ENCODE measurements at places on chromosomes 5 and 9.

DNA sequence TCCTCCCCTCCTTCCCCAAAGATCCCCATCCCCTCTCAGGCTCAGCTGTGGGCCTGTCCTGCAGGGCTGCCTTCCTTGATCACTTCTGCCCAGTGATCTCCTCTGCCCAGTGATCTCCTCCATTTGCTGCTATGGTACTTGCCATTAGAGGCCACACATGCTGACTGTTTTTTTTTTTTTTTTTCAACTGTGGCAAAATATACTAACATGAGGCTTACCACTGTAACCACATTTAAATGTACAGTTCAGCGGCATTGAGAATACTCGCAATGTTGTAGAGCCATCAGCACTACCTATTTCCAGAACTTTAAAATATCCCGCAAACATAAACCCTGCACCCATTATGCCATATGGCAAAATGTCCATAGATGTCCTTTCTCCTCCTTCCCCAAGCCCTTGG is 61.7 kb upstream of the EPB41L4B start:
- DNase-seq, result no peak

GRCh38 chr9:27990524-27990923 is 417.2 kb upstream of the C9orf72 start:
- no peak for DNase-seq

DNA sequence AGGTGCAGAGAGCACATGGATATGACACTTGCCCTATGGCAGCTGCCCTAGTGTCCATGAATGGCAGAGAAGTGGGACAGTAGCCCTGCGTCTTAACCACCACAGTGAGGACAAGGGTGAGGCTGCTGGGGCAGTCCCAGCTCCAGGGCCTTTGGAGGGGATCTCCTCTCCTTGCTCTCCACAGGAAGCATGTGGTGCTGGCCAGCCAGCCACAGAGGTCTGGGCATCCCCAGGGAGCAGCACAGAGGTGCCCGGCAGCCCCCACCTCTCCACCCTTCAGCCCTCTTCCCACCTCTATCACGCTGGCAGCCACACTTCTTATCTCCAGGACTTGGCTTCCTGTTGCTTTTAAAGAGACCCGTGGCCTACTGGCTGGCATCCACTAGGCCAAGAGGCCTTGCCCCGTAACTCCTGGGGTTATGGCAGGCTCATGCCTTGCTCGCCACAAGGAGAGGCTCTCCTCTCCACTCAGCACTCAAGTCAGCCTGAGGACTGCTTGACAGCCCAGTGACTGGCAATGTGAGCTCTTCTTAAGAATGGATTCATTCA is 21.9 kb downstream of the CSF2 start:
- DNase-seq, result no peak

DNA sequence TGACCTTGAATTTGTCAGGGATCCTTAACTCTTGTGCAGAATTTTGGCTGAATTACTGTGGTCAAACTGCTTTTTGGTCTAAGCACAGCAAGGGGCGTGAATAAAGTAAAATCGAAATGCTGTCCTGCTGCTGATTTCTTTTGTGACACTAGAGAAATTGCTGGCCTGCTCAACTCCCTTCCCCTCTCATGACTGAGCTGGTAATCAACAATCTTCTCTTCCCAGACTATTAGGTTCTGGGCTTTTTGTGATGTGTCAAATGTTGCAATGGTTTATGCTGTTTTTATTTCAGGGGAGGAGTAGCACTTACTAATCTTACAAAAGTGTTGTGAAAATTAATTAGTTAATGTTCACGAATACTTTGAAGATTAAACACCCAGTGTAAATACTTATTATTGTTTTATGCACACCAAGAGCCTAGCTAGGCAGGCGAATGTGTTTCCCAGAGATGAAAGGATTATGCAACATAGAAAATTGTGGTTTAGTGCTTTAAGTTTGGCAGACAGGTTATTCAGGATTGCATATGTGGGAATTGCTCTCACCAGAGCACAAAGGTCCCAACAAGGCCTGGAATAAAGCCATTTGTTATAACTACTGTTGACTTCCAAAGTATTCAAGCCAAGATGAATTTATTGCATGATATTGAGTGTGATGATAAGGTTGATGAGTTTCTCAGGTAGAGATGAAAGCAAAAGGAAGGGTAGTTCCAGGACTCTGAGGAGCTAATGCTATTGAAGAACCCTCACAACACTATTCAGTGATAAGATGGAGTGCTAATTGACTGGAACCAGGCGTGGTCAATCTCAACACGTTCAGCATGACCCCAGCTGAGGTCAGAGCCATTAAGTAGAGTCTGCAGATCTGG is 280.7 kb upstream of the ZNF608 start:
- no peak for DNase-seq

DNA sequence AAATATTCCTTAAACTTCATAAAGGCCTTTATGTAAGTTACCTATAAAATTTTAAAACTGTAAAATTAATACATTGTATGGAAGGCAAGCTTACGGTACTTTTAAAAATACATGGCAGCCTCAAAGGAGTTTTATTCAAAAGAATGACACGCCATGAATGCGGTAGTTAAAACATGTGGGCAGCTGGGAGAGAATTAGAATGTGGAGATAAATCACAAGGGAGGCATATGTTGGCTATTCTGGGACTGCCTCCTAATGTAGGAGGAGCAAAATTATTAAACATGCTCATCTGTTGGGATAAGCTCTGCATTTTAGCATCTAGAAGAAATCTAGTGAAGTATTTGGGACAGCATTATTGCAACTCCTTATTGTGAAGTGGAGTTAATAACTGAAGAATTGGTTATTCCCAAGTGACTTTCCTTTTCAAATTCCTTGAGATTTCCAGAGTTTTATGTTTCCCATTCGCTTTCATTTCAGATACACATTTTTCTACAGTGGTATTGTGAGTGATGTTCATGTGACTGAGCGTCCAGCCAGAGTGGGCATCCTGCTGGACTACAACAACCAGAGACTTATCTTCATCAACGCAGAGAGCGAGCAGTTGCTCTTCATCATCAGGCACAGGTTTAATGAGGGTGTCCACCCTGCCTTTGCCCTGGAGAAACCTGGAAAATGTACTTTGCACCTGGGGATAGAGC is 109.4 kb downstream of the CMYA5 start:
- no peak for DNase-seq

GRCh38 chr5:175652741-175653663 is 4.9 kb upstream of the HRH2 start:
- peak; percentile 70 for DNase-seq

DNA sequence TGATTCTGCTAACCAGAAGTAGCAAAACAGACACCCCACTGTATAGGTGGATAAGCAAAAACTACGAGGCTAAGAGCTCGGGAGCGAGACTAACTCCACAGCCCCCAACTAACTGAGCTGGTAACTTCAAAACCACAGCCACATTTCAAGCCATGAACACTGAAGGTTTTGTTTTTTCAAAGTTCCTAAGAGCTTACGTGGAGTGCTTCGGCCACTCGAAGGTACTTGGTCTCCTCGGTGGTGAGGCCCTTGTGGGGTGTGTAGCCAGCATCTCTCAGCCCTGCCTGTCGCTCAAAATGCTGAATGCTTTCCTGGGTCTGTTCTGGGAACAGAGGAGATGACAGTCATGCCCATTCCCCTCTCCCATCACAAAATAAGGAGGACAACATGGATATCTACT is 11.1 kb downstream of the KIAA1191 start:
- DNase-seq, result no peak

DNA sequence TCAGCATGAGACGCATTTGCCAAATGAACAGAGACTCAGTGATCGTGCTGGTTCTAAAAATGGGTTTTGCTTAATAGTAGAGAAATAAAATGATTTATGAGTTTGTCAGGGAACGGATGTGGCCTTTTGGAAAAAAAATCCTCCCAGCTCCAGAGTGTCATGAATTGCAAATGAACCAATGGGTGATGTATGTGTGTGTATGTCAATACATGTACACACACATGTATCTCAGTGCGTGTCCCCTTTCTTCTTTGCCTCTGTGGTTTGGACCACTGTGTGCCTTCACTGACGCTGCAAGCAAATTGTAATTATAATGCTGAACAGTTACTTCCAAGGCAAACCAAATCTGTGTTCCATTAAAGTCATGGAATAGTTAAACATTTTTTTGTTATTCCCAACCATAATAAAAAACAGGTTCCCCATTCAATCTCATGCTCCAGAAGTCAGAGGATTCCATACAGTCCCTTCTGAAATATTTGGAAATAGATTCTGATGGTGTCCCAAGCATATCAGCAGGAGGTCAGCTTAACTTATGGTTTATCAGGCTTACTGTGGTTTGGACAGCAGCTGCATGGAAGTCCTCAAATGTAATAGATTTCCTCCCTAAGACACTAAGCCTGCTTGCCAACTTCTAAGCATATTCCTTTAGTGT is 630.5 kb downstream of the ACTL7B start:
- DNase-seq, result no peak

DNA sequence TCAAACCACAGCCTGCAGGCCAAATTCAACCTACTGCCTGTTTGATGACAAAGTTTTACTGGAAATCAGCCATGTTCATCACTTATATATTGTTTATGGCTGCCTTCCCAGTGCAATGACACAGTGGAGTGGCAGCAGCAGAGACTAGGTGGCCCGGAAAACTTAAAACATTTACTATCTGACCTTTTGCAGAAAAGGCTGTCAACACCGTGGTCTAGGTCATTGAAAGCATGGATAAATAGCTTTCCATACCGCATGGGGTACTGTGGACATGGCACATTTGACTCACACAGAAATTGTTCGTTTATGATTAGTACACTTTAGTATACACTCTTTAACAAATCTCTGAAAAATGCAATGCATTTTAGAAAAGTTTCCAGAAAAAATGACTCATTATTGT is 298.3 kb upstream of the EFNA5 start:
- DNase-seq, result no peak

DNA sequence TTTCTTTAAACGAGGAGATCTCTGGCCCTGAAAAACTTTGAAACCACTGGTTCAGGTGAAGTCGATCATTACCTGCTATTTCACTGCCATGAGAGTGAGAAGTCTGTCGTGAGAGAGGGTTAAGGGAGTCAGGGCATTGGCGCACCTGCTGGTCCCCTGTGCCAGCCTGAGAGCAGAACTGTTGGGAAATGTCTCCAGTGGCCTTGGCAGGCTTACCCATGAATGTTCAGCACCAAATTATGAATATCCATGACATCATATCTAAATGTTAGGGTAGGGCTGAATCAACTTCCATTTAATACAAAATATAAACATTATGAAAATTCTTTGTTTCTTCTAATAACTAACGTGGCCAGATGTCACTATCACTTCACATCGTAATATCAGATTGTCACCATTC is 379.3 kb downstream of the KDM4C start:
- no peak for DNase-seq

- DNase-seq, result no peak
Observed at GRCh38 chr5:140555747-140556312, 1.4 kb downstream of the SRA1 start.

GRCh38 chr9:14258156-14258555 is 55.8 kb downstream of the NFIB start:
- DNase-seq, result no peak

DNA sequence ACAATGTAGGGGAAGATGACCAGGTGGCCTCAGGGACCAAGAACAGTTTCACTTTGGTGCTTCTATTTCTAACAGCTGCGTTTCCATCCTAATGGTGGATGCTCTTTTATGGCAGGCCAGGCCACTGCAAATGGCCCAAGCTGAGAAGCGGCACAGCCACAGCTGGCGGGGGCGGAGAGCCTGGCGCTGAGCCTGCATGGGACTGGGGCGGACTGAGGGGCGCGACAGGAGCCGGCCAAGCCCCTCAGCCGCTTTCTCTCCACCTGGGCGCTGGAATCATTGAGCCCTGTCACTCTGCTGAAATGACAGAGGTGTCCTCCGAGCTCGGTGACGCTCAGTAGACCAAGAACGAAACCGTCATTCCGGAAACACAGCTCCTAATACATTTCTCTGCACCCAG is 317.3 kb upstream of the PDE4D start:
- DNase-seq, result no peak

GRCh38 chr9:135533113-135533512 is 11.9 kb downstream of the LCN1 start:
- DNase-seq, result no peak

- DNase-seq, result no peak
Observed at GRCh38 chr9:89562186-89562814, 42.5 kb upstream of the GADD45G start.

DNA sequence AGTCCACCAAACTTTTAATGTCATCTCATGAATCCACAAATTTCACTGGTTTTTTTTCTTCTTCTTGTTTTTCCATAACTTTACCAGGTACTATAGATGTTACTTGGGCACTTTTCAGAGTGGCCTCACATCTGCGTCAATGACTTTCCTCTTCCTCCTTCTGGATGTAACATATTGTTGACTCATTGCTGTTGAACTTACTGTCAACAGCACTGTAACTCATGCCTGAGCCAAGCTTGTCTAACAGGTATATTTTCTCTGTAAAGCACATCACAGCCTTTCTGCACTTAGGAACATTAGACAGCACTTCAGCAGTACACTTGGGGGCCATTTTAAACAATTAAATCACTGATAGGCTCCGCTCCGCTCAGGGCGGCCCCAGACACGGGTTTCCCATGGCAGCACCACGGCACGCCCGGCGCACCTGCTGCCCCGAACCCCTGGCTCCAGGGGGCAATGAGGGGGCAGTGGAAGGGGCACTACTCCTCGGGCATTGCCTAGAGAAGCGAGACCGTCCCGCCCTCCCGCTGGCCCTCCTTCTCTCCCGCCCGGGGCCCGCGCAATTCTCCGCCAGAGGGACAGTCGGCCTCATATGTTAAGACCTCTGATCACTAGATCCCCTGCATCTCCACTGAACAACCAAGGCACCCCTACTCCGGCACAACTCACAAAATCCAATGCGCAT is 41.9 kb upstream of the SPATA31C2 start:
- DNase-seq, result no peak

GRCh38 chr9:12849486-12850003 is 74.7 kb downstream of the LURAP1L start:
- no peak for DNase-seq

- no peak for DNase-seq
Observed at GRCh38 chr5:135373736-135374515, 25.1 kb downstream of the MACROH2A1 start.

- DNase-seq, result no peak
Observed at GRCh38 chr5:172245046-172245445, 38.5 kb downstream of the UBTD2 start.

DNA sequence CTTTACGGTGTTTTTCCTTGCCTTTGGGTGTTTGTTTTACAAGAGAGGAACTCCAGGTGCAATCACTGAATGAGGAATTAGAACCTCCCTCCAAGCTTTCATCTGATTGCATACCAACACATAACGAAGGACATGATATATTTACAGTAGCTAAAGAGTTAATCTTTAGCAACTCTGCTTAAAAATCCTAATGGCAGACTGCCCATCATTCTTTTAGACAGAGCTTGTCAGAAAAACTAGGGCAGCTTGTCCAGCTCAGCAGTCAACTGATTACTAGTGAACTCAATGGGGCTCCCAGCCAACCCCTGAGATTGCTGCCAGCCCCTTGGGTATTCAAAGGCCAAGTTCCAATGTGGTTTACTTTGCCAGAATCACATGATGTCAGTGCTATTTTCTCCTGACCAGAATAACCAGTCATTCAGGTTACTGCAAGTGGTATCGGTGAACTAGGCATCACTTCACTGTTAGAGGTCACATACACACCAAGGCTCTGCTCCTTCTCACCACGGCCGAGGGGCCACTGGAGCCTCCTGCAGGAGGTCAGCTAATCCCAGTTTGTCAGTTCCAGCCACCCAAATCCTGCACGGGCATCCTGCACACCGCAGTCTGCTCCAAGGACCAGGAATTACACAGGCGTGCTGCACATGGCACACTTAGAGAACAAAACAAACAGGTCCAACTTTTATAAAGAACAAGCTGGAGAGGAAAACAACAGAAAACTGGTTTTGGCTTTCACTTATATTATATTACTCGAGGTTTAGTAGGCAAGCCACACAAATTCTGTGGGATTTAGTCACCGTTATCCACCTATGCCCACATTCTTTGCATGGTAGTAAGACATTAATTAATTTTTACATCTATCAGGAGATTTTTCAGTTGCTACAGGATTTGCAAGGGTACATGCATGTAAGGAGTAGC is 62.5 kb downstream of the NFIB start:
- no peak for DNase-seq
